ENCODE measurements at places on chromosomes 5 and 9.

GRCh38 chr5:152181461-152181860 is 223.6 kb downstream of the NMUR2 start:
- DNase-seq: no peak

GRCh38 chr9:96100385-96101300 is 201.3 kb downstream of the HSD17B3 start:
- no peak for DNase-seq

DNA sequence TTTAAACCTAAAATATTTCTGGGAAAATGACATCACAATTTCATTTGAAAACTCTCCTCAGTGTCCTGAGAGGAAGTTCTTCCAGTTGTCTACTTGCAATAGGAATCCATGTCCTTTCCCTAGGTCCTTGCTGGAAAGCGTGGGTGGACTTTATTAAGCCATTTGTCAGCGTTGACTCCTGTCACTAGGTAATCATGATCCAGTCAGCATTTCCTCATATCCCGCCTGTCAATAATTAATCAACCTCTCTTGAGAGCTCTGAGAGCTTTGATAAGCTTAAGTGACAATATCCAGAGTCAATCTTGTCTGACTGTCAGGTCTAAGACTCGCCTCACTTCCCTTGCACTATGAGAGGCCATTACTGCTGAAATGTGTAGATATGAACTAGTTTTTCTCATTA is 107.2 kb upstream of the SLIT3 start:
- DNase-seq: no peak

- DNase-seq: peak; percentile 10
Observed at GRCh38 chr5:60883229-60883628, 39.2 kb upstream of the ELOVL7 start.

DNA sequence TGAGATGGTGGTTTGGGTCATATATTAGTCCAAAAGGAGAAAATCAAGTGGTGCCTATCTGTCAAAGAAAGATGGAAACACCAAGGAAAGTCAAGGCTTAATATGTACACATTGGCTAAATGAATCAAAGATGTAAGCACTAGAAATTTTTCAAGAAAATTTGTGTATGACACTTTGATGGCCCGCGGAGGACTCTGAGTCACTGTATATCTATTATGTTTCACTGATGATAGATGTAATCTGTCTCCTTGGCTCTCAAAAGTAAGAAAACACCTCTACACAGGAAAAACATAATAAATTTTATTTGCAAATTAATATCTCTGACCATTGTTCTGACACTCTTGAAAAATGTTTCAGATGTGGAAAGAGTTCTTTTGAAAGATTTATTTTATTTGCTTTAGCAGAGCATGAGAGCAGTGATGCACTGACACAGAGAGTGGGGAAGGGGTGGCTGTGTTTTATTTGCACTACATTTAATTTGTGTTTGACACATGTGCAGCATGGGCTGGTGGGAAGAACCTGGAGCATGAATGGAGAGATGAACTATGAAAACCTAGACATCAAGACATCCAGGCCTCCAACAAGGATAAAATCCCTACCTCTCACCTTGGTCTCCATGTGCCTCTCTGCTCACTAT is 180.8 kb upstream of the GAS1 start:
- no peak for DNase-seq

DNA sequence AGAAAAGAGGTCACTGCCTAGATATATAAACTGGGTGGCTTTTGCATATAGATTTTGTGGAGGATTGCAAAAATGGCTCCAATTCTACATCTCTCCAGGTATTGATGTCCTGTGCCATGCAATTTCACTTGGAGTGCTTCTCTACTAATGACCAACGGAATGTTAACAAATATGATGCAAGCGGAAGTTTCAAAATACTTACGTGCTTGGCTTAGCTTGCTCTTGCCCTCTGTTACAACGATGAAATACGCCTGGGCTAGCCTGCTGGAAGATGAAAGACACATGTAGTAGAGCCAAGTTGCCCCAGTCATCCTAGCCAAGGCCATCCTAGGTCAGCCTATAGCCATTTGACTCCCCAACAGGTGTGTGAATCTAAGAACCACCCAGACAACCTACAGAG is 3.6 kb upstream of the POC5 start:
- no peak for DNase-seq

GRCh38 chr5:135944967-135945560 is 9.7 kb downstream of the LECT2 start:
- DNase-seq: peak; percentile 63

GRCh38 chr9:105297442-105298075 is 53.1 kb downstream of the SLC44A1 start:
- DNase-seq: no peak

- DNase-seq: peak; percentile 56
Observed at GRCh38 chr5:59296317-59297264, 596.9 kb downstream of the PDE4D start.

DNA sequence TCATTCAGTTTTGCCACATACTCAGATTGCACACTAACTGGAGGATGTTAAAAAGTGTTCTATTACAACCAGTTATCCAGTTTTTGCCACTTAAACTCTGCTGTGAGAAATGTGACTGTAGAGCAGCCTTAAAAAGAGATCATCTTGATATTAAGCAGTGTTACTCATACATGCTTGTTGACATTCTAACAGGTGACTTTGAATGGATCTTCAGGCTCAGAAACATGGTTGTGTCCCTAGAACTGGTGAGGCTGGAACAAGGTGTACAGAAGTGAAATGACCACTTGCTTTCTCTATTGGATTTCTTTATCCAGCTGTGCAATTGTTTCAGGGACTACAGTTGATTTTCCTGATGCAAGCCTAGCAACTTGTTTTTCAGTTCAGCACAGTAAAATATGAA is 166.1 kb upstream of the CCDC152 start:
- no peak for DNase-seq

DNA sequence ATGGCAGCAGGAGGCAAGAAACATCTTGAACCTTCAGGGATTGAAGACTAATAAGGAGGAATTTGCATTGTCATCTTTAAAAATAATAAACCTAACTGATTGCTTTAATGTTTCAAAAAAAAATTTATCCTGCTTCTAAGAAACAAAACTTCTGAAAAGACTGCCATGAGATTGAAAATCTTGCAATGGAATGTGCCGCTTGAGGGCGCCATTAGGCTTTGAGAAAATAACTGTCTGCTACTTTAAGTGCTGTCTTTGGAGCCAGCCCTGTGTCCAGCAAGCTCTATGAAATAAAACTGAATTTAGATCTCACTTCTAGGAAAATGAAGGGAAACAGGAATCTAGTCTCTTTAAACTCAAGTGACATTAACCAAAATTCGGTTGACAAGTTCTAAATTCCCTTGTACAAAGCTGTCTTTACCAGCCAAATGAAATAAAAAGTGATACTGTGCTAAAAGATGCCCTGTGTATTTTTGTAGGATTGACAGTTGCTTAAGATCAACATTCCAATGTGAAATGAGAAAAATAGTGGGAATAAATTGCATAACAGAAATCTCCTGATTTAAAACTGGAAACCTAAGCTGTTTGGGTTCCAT is 79.4 kb downstream of the ESM1 start:
- peak; percentile 70 for DNase-seq

DNA sequence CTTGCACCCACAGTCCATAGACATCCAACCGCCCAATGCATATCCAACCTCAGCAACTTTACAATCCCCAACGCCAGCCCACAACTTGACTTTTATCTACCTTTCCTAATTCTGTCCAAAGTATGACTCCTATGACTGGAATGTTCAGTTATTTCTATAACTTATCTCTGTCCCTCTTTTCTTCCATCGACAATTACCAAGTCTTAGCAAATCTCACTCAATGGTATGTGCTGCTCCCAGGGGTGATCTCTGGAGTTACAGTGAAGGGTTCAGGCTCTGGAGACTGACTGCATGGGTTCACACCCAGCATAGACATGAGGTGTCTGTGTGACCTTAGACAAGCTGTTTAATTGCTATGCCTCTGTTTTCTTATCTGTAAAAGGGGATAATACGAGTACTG is 106.9 kb downstream of the SPOCK1 start:
- no peak for DNase-seq
